Stimulated activated CD4-positive, alpha-beta T cell treated with anti-CD3 and anti-CD28 coated beads, Interleukin-4, amount 100 ng/mL, for 48 hours (primary cell): ENCODE measurements at places on chromosomes 7 and 10.

- no peak for DNase-seq
Observed at GRCh38 chr7:77368974-77369373, 47.2 kb downstream of the GSAP start.

- no peak for DNase-seq
Observed at GRCh38 chr10:108849688-108850087, 1073.6 kb downstream of the XPNPEP1 start.

- DNase-seq: no peak
Observed at GRCh38 chr10:89471110-89471809, 56.9 kb downstream of the IFIT5 start.

DNA sequence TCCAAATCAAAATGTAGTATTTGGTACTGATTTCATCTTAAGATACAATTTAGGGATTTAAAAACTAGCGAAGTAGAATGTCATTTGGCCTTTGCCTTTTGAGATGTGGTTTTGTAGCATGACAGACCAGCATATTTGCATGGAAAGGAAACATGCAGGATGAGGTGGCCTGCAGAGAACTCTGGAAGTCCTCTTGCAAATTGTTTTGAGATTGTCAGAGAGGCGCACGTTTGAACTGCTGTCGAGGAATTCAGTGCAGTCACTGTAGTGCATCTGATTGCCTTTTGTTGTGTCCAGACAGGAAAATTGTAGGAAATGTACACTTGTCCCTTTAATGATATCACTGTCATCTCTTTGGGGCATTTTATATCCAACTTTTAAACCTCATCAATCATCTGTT lies 136.7 kb downstream of the CELF2 start:
- no peak for DNase-seq

GRCh38 chr7:121084748-121085336 lies 96.3 kb downstream of the CPED1 start:
- DNase-seq: no peak

DNA sequence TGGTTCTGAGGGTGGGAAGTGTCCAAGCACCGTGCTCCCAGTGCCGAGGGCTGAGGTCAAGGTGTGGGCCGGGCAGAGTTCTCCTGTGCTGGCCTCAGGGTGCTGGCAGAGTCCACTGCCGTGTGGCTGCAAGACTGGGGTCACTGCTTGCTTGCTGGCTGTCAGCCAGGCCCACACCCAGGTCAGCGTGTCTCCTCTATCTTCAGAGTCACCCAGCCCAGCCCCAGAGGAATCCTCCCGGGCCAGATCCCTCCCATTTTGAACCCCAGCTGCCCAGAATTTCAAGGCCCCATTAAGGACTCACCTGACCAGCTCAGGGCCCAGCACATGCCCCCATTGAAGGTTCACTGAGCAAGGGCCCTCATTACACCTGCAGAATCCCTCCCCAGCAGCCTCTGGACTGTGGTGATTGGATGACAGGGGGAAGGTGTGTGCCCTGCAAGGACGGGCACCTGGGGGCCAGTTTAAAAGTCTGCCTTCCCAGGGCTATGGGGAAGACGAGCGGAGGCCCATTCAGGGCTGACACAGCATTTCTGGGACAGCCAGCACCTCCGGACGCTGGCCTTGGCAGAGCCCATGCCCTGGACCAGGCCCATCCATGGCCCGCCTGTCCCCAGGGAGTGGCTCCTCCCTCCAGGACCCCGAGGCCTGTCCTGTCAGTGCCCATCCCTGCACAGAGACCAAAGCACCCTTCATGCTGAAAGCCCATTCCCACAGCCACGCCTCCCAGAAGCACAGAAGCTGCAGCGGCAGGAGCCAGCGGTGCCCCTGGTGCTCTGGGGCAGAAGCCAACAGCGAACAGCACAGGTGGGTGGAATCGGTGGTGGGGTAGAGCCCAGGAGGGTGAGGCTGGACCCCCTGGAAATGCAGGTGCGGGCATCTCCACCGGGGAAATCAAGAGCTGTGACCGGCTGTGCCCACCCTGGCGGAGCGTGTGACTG lies 45.1 kb upstream of the PPP2R2D start:
- no peak for DNase-seq

DNA sequence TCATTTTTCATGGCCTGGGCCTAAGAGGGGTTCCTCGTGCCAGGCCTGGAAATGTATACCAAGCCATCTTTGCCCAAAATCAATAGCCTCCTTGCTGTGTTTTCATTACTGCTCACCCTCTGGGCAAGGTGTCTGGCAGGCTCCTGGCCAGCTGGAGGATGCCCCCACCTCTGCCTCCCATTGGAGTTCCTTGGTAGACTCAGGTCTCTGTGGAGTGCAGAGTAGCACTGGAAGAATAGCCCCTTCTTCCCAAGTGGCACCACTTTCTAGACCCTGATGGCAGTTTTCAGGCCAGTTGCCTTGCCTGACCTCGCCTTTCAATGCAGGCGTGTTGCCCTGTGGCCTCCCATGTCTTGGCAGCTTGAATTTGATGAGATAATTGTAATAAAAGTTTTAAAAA lies 55.7 kb upstream of the AQP1 start:
- DNase-seq: no peak

GRCh38 chr7:104480529-104480928 lies 152.1 kb downstream of the LHFPL3 start:
- no peak for DNase-seq

DNA sequence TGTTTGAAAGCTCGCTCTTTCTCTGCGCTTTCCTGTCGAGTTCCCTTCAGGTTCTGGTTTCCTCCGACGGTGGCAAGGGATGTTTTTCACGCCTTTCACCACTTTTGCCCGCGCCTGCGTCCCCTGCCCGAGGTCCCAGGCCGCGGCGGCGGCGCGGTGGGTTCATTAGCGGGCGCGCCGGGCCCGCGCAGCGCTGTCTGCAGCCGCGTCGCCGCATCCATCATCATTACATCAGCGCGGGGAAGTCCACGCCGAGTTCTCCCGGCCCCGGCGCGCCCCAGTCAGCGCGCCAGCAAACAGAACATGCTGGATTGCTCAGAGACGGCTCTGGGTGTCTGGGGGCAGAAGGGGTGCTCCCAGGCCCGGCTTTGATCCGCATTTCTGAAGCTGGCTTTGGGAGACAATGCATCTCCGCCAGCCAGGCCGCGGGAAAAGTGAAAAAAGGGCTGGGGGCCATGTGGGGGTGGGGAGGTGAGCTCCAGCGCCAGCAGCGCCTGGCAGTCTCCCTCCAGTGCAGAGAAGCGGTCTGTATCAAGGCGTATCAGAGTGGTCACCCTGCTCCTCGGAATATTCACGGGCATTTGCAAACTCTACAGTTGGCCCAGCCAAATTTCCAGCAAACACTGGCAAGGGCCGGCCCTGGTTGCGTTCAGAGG lies 8.9 kb downstream of the GLI3 start:
- no peak for DNase-seq

DNA sequence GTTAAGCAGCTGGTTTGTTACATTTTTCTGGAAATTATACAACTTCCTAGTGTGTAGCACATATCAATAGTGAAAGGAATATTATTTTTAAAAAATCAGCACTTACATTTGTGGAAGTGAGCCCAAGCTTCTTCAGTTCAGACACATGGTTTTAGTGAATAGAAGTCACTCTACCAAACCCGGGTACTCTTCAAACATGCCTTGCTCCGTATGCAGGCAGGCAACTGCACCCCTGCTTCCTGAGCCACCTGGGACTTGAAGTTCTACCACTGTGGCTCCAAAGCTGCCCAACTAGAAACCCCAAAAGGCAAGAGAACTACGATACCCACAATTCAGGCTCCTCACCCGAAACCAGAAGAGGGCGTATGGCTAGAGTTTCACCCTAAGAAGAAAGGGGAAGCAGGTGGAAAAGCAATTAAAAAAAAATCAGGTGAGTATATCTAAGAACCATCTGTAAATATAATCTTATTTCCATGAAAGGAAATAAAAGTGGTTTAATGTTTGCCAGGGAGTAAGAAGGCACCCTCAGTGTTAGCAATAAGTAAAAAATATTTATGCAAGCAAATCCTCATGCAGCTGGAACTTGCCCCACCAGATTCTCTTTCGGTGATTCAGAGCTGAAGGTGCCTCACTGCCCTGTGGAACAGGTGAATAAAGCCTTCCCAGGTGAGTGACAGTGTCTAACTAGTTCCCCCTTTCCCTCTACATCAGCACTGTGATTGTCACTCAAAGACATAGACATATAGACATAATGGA lies at the start of gene MACC1:
MACC1 (minus strand) TSS at position 192 of the 756 bp plus-strand sequence. CDS start 55,522 bp downstream, outside the sequence.
- no peak for DNase-seq

DNA sequence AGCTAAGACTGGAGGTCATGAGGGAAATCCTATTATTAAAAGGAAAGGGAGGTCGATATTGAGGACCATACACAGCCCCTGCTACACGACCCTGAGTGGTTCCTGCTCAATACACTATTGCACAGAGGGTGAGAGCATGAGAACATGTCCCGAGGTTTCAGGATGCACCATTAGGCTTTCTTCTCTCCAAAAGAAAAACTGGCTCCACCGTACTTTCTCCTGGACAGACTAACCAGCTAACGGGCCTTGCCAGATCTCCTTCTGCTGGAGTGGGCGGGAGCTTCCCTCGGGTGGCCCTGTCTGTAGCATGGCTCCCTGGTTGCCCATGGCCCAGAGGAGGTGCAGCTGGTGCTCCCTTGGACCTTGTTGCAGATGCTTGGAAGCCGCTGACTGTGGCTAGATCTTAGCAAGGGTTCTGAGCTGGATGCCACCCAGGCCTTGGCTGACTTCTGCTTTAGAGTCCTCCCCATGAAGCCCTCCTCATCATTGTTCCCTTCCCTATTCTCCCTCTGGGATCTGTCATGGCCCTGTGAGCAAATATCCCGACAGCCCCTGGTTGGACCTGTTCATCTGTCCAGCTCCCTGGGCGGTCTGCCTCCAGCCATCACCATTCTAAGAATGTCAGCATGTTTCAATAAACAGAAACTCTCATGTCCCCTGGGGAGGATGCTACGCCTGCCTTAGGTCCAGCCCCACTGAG lies 52.9 kb upstream of the SHH start:
- DNase-seq: no peak

DNA sequence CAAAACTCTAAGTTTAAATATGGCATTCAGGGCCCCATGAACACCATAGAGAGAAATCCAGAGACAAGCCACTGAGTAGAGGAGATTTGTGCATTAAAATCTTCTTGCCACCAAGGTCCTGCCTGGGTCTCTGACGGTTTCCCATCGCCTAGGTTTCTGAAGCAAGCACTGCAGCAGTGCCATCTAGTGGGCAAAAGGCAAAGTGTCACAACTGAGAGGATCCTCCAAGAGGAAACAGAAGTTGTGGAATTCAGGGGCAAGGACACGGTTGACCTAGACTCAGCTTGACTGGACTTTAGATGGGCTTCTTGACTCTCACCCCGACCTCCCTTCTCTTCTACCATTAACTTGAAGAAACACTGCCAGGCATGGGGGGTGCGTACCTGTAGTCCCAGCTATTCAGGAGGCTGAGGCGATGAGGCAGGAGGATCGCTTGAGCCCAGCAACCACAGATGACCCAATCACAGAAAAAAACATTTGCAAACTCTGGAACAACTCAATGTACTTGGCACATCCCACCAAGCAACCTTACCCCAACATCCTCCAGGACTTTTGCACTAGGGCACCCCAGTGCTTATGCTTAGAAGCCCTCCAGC lies 604.1 kb downstream of the GALNT17 start:
- DNase-seq: peak; percentile 14

DNA sequence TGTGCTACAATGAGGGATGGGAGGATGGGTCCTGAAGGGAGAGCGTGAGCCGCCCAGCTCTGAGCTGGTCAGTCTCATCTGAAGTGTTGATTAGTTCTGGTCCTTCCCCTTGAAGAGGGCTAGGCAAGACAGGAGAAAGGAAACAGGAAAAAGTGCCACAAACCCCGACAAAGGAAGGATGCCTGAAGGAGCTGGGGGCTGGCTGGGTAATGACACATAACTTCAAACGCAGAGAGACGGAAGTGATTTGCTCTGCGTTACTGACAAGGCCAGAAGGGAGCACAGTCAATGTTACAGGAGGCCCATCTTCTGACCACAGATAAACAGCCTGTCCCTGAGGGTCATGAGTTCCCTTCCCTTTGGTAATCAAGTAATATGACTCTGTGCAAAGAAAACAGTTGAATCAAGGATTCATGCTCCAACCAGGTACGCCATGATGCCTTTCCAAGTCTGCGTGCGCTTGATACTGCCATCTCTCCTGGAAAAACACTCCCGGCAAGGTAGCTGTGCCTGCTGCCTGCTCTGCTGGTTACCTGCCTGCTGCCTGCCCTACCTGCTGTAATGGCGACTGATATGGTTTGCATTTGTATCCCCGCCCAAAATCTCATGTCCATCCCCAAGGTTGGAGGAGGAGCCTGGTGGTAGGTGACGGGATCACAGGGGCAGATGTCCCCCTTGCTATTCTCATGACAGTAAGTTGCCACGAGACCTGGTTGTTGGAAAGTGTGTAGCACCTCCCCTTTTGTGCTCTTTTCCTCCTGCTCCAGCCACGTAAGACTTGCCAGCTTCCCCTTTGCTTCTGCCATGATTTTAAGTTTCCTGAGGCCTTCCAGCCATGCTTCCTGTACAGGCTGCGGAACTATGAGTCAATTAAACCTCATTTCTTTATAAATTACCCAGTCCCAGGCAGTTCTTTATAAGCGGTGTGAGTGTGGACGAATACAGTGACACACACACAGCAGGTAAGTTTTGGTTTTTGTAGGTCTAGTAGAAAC lies 57.9 kb downstream of the GRB10 start:
- no peak for DNase-seq

GRCh38 chr10:11178606-11179515 lies 161.2 kb downstream of the CELF2 start:
- DNase-seq: peak; percentile 58

- DNase-seq: no peak
Observed at GRCh38 chr7:68485253-68485917, 1112.9 kb upstream of the AUTS2 start.

GRCh38 chr7:129719980-129720732 lies 108.6 kb downstream of the NRF1 start:
- no peak for DNase-seq

GRCh38 chr7:3146571-3147226 lies 103.0 kb upstream of the CARD11 start:
- no peak for DNase-seq

GRCh38 chr7:139036901-139037300 lies 1.1 kb upstream of the ZC3HAV1L start:
- DNase-seq: no peak
